Fibroblast of skin of abdomen (primary cell): ENCODE measurements at places on chromosomes 3 and 15.

GRCh38 chr3:39064646-39065045 lies 12.8 kb downstream of the WDR48 start:
- DNase-seq, result peak; percentile 68

DNA sequence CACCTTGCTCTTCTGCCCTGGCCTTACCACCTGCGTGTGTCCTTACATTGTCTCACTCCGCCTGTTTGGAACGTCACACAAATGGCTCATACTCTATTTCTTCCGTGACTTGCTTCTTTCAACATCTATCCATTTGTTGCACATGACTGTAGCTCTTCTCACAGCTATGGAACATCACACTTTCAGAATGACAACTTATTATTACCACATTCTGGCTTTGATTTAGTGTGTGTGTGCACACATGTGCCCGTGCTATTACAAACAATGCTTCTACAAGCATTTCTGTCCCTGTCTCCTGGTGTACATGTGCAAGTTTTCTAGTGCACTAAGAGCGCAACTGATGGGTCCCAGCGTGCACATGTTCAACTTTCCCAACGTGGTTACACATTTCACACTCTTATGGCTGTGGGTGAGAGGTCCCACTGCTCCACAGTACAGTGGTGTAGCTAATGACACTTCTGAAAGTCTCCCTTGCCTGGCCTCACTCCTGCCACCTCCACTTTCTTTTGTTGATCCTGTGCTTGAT lies 37.8 kb downstream of the PTH1R start:
- no peak for DNase-seq

- DNase-seq, result peak; percentile 24
These were observed 296.1 kb downstream of the LSAMP start for GRCh38 chr3:116148881-116149851.

- peak; percentile 70 for DNase-seq
These were observed 74.1 kb downstream of the LRTM1 start for GRCh38 chr3:54853573-54854404.

DNA sequence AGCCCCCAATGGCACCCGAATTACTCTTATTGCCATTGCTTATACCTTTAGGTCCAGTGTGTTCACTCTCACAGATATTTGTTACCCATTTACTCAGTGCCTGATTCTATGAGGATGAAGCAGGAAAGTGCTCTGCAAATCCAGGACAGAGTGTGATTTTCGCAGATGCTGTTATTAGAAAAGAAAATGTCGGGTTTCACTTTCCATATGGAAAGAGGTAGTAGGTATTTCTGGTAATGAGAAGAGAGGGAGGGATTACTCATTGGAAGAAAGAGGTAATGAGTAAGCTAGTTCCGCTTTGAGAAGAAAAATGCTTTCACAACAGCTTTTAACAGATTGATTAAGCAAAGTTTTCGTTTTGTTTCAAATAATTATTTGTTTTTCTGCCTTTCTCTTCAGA lies 336.3 kb upstream of the CFAP20DC start:
- DNase-seq, result no peak

DNA sequence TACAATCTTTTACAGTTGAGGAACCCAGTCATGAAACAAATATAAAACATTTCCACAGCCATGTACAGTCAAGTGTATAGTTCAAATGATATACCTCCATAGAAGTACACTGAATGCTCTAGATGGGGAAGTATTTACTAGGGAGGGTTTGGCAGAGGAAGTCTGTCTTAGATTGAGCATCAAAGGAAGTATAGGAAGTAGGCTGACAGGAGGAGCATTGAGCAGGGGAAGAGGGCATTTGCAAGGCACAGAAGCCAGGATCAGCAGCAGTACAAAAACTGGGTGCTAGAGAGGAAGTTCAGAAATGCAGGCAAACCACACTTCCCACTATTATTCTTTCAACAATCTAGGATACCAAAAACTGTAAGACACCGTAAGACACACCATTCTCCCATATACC lies 122.6 kb downstream of the ANO10 start:
- no peak for DNase-seq

DNA sequence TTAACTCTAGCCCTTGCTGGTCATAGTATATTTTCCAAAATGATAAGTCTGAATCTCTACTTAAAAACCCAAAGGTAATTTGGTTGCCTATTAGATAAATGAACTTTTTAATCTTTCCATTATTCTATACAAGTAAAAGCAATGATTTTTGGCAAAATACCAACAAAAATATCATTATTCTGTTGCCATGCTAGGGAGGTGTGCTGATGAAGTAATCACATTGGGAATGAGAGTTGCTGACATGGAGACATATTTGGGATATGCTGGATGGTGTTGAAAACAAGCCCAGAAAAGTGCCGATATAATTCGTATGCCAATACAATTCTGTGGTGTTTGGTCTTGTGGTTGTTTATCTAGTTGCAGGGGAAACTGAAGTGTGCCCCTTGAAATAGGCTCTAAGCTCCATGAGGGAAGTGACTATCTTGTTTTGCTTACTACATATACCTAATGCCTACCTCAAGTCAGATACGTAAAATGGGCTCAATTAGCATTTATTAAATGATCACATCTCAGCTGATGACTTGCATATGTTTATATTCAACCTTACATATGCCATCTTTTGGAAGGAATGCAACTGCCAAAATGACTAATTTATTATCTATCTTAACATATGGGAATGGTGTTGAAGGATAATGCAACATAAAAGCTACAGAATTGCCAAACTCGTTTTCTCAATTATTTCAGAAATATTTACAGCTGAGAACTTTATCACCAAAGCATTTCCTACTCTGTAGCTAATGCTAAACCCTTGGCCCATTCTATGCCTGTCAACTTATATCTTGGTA lies 5.8 kb downstream of the TOPBP1 start:
- DNase-seq, result no peak

DNA sequence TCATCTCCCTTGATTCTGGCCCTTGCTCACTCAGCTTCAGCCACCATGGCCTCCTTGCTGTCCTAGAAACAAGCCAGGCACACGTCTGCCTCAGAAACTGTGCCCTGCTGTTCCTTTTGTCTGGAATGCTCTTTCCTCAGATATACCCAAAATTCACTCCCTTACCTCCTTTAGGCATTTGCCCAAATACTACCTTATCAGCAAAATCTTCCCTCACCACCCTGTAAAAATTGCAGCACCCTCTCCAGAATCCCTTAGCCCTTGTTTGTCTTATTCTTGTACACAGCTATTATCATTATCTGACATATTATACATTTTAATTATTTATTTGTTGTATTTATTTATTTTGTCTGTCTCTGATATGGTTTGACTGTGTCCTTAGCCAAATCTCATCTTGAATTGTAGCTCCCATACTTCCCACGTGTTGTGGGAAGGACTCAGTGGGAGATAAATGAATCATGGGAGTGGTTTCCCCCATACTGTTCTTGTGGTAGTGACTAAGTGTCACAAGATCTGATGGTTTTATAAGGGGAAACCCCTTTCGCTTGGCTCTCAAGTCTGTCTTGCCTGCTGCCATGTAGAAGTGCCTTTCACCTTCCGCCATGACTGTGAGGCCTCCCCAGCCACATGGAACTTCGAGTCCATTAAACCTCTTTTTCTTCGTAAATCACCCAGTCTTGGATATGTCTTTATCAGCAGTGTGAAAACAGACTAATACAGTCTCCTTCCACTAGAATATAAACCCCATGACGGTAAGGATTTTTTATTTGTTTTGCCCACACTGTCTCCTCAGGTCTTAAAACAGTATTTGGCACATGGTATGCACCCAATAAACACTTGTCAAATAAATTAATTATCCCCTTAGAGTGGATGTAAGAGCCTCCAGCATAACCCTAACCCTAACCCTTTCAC lies 60.0 kb upstream of the STT3B start:
- DNase-seq, result peak; percentile 56

DNA sequence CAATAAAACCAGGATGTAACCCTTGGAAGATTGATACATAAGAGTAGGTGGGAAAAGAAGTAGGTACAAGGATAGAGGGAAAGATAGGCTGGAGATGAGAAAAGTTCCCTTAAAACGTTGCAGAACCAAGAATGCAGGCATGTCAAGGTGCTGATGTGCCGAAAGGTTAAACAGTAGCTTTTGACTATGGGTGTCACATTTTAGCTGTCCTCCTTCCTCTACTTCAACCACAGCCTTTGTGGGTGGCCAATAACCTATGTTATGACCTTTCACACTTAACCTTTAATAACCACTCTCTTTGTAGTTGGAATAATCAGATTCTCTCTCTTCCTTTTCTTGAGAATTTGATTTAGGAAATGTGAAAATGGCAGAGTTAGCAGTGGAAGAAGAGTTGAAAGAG lies 184.5 kb upstream of the GAP43 start:
- no peak for DNase-seq

DNA sequence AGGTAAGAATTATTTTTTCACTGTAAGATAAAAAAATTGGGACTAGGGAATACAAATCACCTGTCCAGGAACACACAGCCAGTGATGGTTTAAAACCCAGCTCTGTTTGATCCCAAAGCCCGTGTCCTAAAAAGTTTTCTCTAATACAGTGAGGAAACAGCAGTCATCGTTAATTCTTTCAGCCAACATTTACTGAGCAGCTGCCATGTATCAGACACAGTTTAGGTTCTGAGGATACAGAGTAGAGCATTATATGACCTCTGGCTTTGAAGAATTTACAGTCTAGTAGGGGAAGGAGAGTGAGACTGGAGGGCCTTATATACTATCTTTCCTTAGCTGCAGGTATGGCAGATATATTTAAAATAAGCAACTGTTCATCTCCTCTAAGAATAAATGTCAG lies 82.7 kb downstream of the KCNMB2 start:
- DNase-seq, result no peak

DNA sequence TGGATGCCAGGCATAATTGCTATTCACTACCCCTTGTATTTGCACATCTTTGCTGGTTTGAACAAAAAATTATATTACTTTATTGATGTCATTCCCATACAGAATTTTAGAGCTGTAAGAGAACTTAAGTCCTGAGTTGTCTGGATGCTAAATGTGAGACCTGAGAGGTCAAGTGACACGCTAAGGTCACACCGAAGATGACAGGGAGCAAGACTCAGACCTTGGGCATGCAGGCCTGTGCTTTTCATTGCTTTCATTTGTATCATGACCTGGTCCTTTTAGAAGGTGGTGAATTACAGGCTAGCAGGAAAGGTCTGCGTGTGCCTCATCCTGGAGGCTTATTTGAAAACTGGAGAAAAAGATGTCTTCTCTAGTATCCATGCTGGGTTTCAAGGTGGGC lies 312.0 kb upstream of the RASGRP1 start:
- no peak for DNase-seq

DNA sequence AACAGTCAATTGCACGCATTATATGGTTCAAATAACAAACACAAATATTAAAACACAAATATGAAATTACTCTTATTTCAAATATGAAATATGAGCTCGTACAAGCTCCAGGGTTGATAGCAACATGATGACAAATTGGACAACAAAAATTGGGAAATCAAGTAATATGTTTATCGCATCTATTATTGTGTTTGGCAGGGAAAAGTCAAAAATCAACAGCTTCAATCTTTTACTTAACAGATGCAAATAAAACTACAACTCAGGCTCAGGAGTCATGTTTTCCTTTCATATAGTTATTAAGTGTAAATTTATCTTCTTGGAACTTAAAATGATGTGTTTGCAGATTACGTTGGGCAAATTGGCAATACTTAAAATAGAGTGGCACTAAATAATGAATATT lies 41.4 kb downstream of the ZPLD1 start:
- DNase-seq, result no peak

- DNase-seq, result no peak
These were observed 75.9 kb downstream of the FLNB start for GRCh38 chr3:58084166-58084565.

- DNase-seq, result peak; percentile 93
These were observed 13.2 kb downstream of the ADAMTS9 start for GRCh38 chr3:64674591-64675076.

GRCh38 chr15:57549935-57550334 lies 41.8 kb upstream of the MYZAP start:
- no peak for DNase-seq

DNA sequence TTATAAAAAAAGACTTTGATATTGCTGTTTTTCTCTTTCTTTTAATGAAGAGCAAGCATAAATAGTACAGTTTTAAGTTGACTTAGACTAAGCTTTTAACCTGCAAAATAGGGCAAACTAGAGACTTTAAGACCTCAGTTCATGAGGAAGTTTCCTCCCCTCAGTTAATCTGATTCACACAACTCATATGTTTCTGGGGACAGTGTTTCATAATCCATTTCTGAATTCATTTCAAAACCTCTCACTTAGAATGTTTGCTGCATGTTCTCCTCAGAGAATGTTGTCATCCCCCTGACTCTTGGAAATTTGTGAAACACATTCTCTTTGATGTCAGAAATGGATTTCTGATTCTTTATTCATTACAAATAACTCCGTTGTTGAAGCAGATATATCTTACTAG lies 79.3 kb upstream of the SKOR1 start:
- peak; percentile 72 for DNase-seq

DNA sequence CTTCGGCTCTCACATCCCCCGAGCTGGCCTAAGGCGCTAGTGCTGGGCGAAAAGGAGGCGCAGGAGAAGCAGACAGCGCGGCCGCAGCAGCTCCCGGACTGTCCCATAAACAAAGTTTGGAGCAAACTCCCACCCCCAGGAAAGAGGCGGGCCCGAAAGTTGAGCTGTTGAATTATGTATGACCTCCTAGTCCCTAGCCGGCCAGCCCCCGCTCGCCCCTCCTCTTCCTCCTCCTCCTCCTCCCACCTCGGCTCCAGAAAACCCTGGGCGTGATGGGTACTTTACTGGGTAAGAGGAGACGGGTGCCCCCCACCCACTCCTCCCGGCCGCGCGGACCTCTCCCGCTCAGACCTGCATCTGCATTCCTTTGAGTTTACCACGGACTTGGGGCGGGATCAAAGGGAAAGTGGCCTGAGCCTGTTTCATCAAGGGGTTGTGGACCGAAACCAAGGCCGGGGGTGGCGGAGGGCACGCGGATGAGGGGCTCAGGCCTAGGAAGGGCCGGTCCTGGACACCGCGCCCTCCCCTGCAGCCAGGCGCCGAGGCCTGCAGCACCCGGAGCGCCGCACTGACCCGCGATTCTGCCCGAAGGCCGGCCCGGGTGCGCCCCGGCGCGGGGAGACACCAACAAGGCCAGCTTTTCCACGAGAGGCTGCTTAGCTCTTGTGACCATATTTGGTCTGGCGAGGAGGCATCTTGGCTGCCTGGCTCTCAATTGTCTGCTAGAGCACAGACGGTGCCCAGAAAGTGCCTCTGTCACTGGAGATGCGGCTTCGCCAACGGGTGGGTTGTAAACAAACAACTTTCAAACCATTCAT lies at the start of gene WWTR1:
Gene WWTR1 (minus strand): TSS at position 100 of the 818 bp plus-strand sequence. CDS start 719 bp downstream, outside the sequence.
- peak; percentile 97 for DNase-seq

DNA sequence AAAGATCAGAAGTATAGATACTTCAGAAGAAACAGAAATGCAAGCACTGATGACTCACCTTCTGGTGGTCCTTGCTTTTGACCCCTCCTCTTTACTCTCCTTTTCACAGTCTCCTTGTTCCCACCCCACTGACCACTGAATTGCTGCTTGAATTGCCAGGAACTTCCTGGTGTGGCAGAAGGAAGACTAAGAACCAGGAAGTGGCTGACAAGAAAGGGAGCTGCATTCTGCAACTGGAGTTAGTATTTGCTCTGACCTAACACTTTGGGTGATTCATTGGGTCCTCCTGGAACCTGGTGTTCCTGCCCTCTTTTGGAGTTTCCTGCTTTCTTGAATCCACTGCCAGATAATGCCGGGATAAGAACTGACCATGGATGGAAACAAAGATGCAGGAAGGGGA lies 23.0 kb downstream of the KY start:
- no peak for DNase-seq
